ENCODE measurements at places on chromosomes 5 and 9.

GRCh38 chr5:17428176-17428800, 69.7 kb upstream of the TAF11L2 start:
- no peaks in the 10 kb centered on the region for H3K36me3 ChIP-seq
- H3K4me3 ChIP-seq = no peak overlapping the region
- no peak for DNase-seq

DNA sequence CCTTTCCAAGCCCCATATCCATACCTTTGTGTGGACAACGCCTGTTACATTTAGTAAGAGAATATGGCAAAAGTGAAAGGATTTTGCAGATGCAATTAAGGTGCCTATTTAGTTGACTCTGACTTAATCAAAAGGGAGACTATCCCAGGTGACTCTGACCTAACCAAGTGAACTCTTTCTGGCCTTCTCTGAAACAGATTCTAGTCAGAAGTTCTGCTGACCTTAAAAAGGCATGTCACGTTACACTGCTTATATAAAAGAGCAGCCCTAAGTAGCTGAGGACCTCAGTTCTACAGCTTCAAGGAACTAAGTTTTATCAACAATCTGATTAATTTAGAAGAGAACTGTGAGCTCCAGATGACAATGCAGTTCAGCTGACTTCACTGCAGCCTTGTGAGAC, 5.7 kb upstream of the TICAM2 start:
- H3K27me3 ChIP-seq = no peaks in the 10 kb centered on the region
- no peaks in the 10 kb centered on the region for H3K36me3 ChIP-seq
- peaks cover 2% of the 10 kb centered on the region for H3K4me1 ChIP-seq
- no peak overlapping the region for H3K27ac ChIP-seq

DNA sequence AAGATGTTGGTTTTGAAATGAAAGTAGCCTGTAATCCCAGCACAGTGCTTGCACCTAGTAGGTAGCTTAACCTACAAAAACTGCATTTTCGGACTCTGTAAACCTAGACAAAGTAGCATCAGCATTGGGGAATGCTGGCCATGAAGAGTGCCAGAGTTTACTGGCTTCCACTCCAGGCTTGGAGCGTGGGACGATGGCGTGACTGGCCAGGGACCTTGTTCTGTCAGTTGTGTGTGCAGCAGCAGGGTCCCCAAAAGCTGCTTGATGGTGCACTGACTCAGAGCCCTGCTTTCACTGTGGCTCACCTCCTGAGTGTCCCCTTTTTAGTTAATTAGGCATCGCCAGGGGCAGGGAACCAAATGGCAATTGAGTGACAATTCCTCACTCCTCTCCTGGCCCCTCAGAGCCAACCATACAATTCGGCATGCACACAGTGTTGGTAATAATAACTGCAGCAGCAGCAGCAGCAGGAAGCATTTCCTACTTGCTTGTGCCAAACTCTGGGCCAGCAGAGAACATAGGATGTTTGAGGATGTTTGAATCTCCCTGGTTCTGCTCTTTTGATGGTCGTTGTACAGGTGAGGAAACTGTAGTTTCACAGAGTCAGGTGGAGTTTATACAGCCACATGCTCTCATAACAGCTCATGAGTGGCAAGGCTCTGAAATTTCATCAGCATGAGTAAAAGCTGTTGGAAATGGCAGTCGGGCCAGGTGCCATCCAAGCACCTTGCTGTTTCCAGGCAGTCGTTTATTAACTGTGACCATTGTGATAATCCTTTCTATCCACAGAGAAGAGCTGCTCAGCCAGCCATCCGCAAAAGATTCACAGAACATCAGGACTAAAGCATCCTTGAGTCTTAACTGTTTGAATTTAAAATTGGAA, 4.2 kb downstream of the UBE2QL1 start:
- peaks cover 19% of the 10 kb centered on the region for H3K27me3 ChIP-seq
- H3K4me3 ChIP-seq = no peak overlapping the region
- peaks cover 6% of the 10 kb centered on the region for H3K4me1 ChIP-seq
- no peak overlapping the region for H3K27ac ChIP-seq
- H3K36me3 ChIP-seq = no peaks in the 10 kb centered on the region

GRCh38 chr5:93622240-93622885, 39.3 kb downstream of the NR2F1 start:
- H3K36me3 ChIP-seq = no peaks in the 10 kb centered on the region
- peak overlapping the region; percentile 3 for H3K27ac ChIP-seq
- H3K4me3 ChIP-seq = no peak overlapping the region
- H3K27me3 ChIP-seq = no peaks in the 10 kb centered on the region
- H3K4me1 ChIP-seq = peaks cover 5% of the 10 kb centered on the region
- DNase-seq = no peak

- no peak overlapping the region for H3K4me3 ChIP-seq
- H3K36me3 ChIP-seq = no peaks in the 10 kb centered on the region
- H3K27me3 ChIP-seq = no peaks in the 10 kb centered on the region
- DNase-seq = no peak
- no peaks in the 10 kb centered on the region for H3K4me1 ChIP-seq
Measured at GRCh38 chr5:85967681-85968080, 650.1 kb upstream of the COX7C start.

DNA sequence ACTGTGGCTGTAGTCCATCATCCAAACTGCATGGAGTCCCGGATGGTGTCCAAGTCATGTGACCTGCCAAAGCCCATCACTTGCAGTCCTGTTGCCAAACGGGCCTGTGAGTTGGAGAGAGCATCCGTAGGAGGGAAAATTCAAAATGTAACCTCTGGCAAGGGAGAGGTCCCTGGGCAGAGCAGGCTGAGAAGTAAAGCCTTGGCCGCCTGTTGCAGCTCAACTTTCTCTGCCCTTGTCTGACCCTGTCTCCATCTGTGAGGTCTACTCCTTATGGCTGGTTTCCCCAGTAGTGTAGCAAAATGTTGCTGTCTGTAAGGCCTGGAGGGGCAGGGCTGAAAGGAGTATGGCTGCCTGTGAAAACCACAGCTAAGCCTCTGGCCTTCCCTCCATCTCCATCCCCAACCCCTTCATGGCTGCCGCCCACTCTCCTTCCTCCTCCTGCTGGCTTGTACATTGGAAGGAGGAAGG, 163.5 kb downstream of the SEMA6A start:
- DNase-seq = no peak
- H3K27me3 ChIP-seq = no peaks in the 10 kb centered on the region
- peaks cover 9% of the 10 kb centered on the region for H3K4me1 ChIP-seq
- H3K4me3 ChIP-seq = no peak overlapping the region
- H3K27ac ChIP-seq = no peak overlapping the region

DNA sequence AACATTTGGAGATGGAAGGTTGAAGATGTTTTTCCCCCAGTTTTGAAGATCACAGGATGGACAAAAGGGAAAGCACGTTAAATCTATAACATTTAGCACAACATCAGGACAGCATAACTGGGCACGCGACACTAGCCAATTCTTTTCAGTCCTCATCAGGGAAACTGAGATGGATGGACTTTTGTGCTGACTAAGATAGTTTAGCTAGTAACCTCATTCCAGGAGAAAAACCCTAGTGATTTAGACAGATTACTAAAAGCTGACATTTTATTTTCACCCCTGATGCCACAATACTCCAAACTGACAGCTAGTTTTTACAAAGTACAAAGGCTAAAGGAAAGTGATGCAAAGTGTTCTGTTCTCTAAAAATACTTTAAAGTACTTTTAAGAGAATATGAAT, 53.3 kb downstream of the EPB41L4B start:
- no peak overlapping the region for H3K27ac ChIP-seq
- H3K36me3 ChIP-seq = no peaks in the 10 kb centered on the region
- H3K27me3 ChIP-seq = no peaks in the 10 kb centered on the region
- no peak overlapping the region for H3K4me3 ChIP-seq

DNA sequence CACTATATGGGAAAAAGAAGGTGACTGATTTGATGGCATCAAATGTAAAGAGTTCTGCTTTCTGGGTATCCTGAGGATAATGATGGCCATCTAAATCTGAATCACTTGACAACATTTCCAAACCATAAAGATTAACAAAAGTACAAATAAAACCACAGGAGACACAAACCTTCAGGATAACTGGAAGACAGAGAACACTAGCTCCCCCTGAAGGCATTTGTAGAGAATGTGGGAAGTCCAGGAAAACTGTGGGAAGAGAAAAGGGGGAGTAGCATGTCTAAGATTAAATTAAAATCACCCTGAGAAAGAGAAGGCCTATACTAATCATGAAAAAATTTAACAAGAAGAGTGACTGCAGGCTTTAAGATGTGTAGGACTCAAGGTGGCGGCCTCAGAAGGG, 116.2 kb downstream of the PRELID2 start:
- no peak overlapping the region for H3K27ac ChIP-seq
- H3K4me1 ChIP-seq = no peaks in the 10 kb centered on the region
- no peaks in the 10 kb centered on the region for H3K36me3 ChIP-seq
- no peaks in the 10 kb centered on the region for H3K27me3 ChIP-seq
- no peak overlapping the region for H3K4me3 ChIP-seq
- DNase-seq = no peak

GRCh38 chr9:5909976-5910375, 19.3 kb downstream of the MLANA start:
- H3K36me3 ChIP-seq = no peaks in the 10 kb centered on the region
- no peak for DNase-seq
- no peak overlapping the region for H3K4me3 ChIP-seq
- no peaks in the 10 kb centered on the region for H3K27me3 ChIP-seq
- no peak overlapping the region for H3K27ac ChIP-seq

GRCh38 chr9:19918630-19919029, 129.8 kb upstream of the SLC24A2 start:
- H3K4me3 ChIP-seq = no peak overlapping the region
- H3K36me3 ChIP-seq = no peaks in the 10 kb centered on the region
- no peaks in the 10 kb centered on the region for H3K27me3 ChIP-seq

- no peaks in the 10 kb centered on the region for H3K27me3 ChIP-seq
- no peaks in the 10 kb centered on the region for H3K36me3 ChIP-seq
- no peaks in the 10 kb centered on the region for H3K4me1 ChIP-seq
- no peak for DNase-seq
- no peak overlapping the region for H3K27ac ChIP-seq
Measured at GRCh38 chr5:28408186-28408585, 1369.8 kb upstream of the CDH9 start.

DNA sequence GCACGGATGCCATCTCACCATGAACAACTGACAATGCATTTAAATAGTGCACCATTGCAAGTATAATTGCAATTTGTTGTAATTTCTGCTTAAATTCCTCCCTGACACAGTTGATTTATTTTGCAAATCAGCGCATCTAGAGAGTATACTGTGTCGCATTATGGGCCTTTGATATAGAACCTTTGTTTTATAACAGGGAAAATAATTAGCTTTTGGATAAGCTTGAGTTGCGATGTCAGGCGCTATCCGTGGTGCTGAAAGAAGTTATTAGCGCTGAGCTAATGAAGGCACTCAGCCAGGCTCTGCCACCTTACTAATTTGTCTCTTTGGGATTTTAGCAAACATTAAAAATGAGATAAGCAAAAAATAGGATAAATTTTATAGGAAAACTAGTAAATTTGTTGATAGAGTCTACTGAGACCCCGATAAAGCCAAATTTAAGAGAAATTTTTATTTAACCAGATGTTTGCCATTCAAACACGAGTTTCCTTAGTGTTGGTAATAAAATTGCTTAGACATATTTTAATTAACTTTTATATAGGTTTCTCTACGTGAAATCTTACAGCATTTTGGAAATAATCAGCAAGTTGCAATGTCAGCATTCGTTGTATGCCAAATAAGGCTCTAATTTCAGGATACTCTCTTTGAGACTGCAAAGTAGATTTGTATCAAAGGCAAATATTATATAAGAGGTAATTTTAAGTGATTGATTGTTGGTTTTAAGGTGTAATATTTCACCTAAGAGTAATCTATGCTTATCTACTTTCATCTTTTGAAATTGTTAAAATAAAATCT, 355.5 kb downstream of the TLR4 start:
- H3K27me3 ChIP-seq = no peaks in the 10 kb centered on the region
- H3K36me3 ChIP-seq = no peaks in the 10 kb centered on the region
- H3K27ac ChIP-seq = no peak overlapping the region
- no peaks in the 10 kb centered on the region for H3K4me1 ChIP-seq

- no peak overlapping the region for H3K27ac ChIP-seq
- H3K36me3 ChIP-seq = no peaks in the 10 kb centered on the region
- no peak overlapping the region for H3K4me3 ChIP-seq
- no peaks in the 10 kb centered on the region for H3K4me1 ChIP-seq
Measured at GRCh38 chr5:103474677-103475076, 87.9 kb downstream of the NUDT12 start.

DNA sequence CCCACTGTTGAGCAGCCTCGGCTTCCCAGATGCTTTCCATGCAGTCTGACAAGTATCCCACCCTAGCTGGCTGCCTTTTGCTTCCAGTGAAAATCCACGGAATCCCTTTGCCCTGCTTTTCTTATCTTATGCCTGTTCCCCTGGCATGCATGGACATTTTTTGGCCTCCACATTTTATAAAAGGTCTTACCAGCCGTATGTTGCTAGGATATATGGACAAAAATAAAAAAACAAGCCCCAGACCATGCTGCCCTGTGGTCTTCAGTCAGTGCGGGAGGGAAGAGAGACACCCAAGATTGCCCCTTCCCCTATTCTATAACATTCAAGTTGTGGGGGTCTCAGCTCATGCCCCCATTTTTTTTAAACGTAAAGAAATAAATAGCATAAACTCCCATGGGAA, 129.6 kb downstream of the COL23A1 start:
- no peaks in the 10 kb centered on the region for H3K4me1 ChIP-seq
- H3K27me3 ChIP-seq = no peaks in the 10 kb centered on the region
- H3K4me3 ChIP-seq = no peak overlapping the region
- DNase-seq = no peak
- H3K36me3 ChIP-seq = no peaks in the 10 kb centered on the region

GRCh38 chr5:37791321-37791720, 48.5 kb downstream of the GDNF start:
- no peaks in the 10 kb centered on the region for H3K36me3 ChIP-seq
- H3K4me1 ChIP-seq = no peaks in the 10 kb centered on the region
- DNase-seq = no peak
- H3K27ac ChIP-seq = no peak overlapping the region
- no peaks in the 10 kb centered on the region for H3K27me3 ChIP-seq

DNA sequence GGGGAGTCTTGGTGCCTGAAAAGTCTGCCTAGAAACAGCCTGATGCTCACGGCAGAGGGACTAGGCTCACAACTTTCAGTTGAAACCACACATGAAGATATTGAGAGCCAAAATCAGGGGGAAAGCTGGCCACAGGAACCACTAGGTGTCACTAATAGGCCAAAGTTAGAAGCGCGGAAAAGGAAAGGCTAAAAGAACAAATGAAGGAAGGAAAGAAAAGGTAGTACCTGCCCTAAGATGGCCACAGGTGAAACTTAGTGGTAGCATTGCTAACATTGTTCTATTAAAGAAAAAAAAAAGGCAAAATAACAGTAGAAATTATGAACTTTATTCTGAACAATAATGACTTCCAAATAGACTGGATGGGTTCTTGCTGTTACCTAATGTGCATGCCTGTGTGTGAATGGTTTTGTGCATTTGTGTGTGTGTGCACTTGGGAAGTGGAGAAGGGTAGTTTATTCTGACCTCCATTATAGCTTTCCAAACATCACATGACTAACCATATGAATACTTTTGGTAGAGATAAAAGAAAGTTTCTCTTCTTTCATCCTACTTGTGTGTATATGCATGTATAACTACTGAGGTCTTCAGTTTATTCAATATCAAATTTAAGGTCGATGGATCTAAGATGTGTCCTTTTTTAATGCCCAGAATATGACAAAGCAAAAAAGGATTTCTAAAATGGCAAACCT, 2.1 kb upstream of the RFESD start:
- H3K36me3 ChIP-seq = no peaks in the 10 kb centered on the region
- no peaks in the 10 kb centered on the region for H3K27me3 ChIP-seq
- peak overlapping the region; percentile 27 for H3K27ac ChIP-seq
- peaks cover 3% of the 10 kb centered on the region for H3K4me1 ChIP-seq

- no peak for DNase-seq
- no peak overlapping the region for H3K27ac ChIP-seq
- no peaks in the 10 kb centered on the region for H3K4me1 ChIP-seq
Measured at GRCh38 chr9:72205513-72205912, 56.3 kb downstream of the GDA start.

All from upper lobe of left lung (tissue), 6 donors.